Muscle of leg (tissue), 16 donors: ENCODE measurements at places on chromosomes 12 and 14. TPM values are rescaled to one million over a fixed set of nuclear protein-coding genes. Genes with fewer than 3 reads are reported as not detected.

DNA sequence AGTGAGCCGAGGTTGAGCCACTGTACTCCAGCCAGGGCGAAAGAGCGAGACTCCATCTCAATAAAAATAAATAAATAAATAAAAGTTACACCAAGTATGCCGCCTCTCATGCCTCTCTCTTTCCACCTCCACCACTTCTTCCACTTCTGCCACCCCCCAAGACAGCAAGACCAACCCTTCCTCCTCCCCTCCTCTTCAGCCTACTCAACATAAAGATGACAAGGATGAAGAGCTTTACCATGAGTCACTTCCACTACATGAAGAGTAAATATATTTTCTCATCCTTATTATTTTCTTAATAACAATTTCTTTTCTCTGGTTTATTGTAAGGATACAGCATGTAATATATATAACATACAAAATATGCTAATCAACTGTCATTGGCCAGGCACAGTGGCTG is 3.6 kb upstream of the TMED2 start:
- H3K27me3 ChIP-seq = no peaks in the 10 kb centered on the region
- peaks cover 21% of the 10 kb centered on the region for H3K4me1 ChIP-seq
- DNase-seq = no peak

DNA sequence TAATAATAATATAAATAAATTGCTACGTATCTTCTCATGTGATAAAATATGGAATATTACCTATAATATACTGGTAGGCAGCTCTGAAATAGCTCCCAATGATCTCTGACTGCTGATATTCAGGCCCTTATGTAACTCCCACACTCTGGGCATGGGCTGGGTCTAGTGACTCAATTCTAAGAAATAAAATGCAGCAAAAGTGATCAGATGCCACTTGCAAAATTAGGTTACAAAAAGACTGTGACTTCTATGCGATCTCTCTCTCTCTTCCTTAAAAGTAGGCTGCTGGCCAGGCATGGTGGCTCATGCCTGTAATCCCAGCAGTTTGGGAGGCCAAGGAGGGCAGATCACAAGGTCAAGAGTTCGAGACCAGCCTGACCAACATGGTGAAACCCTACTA is 10.3 kb upstream of the CACNB3 start:
- H3K36me3 ChIP-seq = no peaks in the 10 kb centered on the region
- no peak for DNase-seq
- peaks cover 14% of the 10 kb centered on the region for H3K4me1 ChIP-seq
- H3K27me3 ChIP-seq = no peaks in the 10 kb centered on the region
- H3K4me3 ChIP-seq = no peak overlapping the region

GRCh38 chr14:96320605-96321004 is 42.5 kb downstream of the ATG2B start:
- no peak for DNase-seq
- H3K36me3 ChIP-seq = peaks cover 13% of the 10 kb centered on the region
- no peak overlapping the region for H3K4me3 ChIP-seq
- H3K27ac ChIP-seq = no peak overlapping the region
- no peaks in the 10 kb centered on the region for H3K27me3 ChIP-seq
- H3K4me1 ChIP-seq = no peaks in the 10 kb centered on the region

The BIN2 gene
- polyA plus RNA-seq = 2.5 TPM

The OTOGL gene
- 0.40 TPM for polyA plus RNA-seq
